H1 (cell line): ENCODE measurements at places on chromosomes 12 and 14. TPM values are rescaled to one million over a fixed set of nuclear protein-coding genes. Genes with fewer than 3 reads are reported as not detected.

Gene FAM222A
- 1.1 and 1.5 TPM in 2 replicates for total RNA-seq

DNA sequence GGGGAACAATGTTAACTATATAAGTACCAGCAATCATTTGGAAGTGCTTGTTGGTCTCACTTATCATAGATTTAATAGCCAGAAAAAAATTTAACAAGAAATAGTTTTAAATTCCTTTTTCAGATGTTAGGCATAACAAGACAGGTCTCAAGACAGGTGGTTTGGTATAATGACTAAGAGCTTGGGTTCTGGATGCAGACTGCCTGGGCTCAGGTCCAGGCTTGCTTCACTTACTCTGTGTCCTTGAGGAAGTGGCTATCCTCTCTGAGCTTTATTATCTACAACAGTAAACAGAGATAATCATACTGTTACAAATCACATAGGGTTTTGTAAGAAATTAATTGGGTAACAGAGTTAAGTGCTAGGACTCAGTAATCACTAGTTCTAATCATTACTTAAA is 338.0 kb upstream of the FLRT2 start:
- no peak for DNase-seq

- no peak for DNase-seq
These were observed 723.3 kb upstream of the FLRT2 start for GRCh38 chr14:84806622-84807021.

Gene KIF5A
- 21.9 and 22.8 TPM in 2 replicates for total RNA-seq

Gene AJUBA
- 46.0 TPM in 2 replicates for total RNA-seq

- no peak for DNase-seq
These were observed 51.2 kb upstream of the CAPRIN2 start for GRCh38 chr12:30805959-30806358.

- DNase-seq = no peak
These were observed 4.3 kb upstream of the SRP54 start for GRCh38 chr14:34978444-34978843.

Gene LARP4
- 93.9 and 95.0 TPM in 2 replicates for total RNA-seq

Gene METAP2
- total RNA-seq = 114 and 121 TPM in 2 replicates

GRCh38 chr12:22529281-22530060 is 14.9 kb downstream of the C2CD5 start:
- DNase-seq = no peak

GRCh38 chr12:78697817-78698415 is 166.7 kb upstream of the SYT1 start:
- no peak for DNase-seq

DNA sequence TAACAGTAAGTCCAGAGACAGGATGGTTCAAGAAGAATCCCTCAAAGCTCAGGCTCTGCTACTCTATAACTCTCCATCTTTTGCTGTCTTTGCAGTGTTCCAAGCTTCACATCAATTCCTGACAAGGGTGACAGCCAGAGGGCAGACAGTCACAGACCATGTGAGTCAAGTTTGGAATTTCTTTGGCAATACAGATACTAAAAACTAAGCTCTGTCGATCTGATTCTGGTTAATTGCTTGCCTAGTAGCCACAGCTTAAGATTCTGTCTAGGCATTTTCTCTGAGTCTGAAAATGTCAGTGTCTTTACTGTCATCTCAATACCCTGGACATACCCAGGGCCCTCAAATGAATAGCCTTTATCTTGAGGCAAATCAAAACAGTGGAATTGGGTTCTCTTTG is 153.7 kb downstream of the CEP128 start:
- DNase-seq = no peak

Gene SOAT2
- total RNA-seq = not detected in 2 replicates

DNA sequence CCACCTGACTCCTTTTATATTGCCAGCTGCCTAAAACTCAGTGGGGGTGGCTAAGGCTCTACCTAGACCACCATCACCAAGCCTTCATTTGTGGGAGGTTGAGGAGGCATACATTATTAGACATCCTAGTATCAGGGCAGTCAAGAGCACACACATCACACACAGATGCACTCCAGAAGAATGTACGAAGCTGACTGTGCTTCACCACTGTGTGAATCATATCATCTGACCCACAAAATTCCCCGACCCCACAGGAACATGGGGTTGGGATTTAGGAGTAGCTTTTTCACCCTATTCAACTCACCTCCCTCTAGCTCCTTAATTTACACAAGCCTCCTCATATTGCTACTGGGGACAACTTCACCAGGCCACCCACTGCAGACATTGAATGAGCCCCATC is 64.8 kb upstream of the BDKRB2 start:
- no peak for DNase-seq

GRCh38 chr14:54025661-54026060 is 69.0 kb upstream of the BMP4 start:
- no peak for DNase-seq

- no peak for DNase-seq
These were observed 116.0 kb downstream of the METTL25 start for GRCh38 chr12:82474181-82474797.

DNA sequence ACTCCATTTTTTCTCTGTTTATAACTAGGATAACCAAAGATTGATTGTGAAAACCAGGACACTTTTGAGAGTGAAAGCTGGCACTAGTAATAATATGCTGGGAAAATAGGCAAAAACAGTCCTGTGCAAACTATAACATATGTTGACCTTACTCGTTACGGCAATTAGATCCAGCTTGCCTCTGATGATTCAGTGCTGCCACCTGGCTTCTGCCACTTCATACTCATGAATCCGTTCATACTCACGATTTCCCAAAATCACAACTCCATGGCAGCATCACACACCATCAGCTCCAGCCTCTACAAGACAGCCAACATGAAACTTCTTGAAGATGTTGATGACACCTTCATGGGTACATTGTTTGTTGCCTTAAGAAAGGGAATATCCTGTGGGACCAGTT is 49.1 kb upstream of the CAND1 start:
- no peak for DNase-seq

Gene RGS6
- 0.63 and 1.1 TPM in 2 replicates for total RNA-seq

Gene GLI1
- 20.6 and 23.5 TPM in 2 replicates for total RNA-seq

Gene GALNT16
- 6.0 and 6.3 TPM in 2 replicates for total RNA-seq

- DNase-seq = peak; percentile 55
These were observed 187.9 kb upstream of the STXBP6 start for GRCh38 chr14:25237845-25238244.
